NCI-H1105 treated with DMSO at 0.1 percent for 48 hours (cell line): ENCODE measurements at places on chromosomes 1 and 21.

- no peak for DNase-seq
Observed at GRCh38 chr1:228236744-228237143, 28.9 kb downstream of the OBSCN start.

DNA sequence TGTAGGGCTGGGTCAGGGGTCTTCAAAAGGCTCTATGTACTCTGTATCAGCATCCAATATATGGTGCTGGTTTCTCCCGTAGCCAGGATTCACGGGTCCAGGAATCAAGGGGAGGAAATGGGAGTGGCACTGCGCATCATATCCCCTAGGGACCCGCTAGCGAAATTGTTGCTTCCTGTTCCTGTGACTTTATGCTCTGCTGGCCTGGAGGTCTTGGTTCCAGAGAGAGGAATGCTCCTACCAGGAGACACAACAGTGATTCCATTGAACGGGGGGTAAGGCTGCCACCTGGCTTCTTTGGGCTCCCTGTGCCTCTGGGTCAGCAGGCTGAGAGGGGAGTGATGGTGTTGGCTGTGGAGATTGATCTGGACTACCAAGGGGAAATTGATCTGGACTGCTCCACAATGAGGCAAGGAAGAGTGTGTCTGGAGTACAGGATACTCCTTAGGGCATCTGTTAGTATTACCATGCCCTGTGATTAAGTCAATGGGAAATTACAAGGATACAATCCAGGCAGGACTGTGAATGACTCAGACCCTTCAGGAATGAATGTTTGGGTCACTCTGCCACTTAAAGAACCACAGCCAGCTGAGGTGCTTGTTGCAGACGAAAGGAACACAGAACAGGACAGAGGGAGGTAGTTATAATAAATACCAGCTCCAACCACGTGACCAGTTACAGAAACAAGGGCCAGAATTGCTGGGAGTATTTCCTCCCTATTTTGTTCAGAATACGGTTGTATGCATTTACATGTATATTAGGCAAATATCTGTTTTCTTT lies 10.2 kb downstream of the SPSB1 start:
- DNase-seq: no peak

GRCh38 chr21:45350206-45350854 lies 54.6 kb upstream of the COL18A1 start:
- DNase-seq: no peak

DNA sequence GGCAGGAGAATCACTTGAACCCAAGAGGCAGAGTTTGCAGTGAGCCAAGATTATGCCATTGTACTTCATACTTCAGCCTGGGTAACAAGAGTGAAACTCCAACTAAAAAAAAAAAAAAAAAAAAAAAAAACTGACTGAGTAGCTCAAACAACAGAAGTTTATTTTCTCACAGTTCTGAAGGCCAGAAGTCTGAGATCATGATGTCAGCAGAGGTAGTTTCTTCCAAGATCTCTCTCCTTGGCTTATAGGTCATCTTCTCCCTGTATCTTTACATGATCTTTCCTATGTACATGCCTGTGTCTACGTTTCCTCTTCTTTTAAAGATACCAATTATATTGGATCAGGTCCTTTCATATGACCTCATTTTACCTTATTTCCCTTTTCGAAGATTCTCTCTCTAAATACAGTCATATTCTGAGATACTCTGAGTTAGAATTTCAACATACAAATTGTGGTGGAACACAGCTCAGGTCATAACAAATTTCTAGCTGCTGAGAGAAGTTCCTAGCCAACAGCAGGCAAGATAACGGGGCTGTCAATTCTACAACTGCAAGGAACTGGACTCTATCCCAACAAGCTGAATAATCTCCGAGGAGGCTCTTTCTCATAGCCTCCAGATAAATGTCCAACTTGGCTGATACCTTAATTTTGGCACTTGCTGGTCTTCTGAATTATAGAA lies 187.7 kb upstream of the ADAMTS5 start:
- no peak for DNase-seq

GRCh38 chr1:25811384-25812082 lies 8.2 kb upstream of the MTFR1L start:
- DNase-seq: no peak

GRCh38 chr1:53892911-53893310 lies 1.1 kb upstream of the DIO1 start:
- DNase-seq: no peak

GRCh38 chr1:24558902-24559791 lies 3.3 kb downstream of the NCMAP start:
- DNase-seq: no peak

DNA sequence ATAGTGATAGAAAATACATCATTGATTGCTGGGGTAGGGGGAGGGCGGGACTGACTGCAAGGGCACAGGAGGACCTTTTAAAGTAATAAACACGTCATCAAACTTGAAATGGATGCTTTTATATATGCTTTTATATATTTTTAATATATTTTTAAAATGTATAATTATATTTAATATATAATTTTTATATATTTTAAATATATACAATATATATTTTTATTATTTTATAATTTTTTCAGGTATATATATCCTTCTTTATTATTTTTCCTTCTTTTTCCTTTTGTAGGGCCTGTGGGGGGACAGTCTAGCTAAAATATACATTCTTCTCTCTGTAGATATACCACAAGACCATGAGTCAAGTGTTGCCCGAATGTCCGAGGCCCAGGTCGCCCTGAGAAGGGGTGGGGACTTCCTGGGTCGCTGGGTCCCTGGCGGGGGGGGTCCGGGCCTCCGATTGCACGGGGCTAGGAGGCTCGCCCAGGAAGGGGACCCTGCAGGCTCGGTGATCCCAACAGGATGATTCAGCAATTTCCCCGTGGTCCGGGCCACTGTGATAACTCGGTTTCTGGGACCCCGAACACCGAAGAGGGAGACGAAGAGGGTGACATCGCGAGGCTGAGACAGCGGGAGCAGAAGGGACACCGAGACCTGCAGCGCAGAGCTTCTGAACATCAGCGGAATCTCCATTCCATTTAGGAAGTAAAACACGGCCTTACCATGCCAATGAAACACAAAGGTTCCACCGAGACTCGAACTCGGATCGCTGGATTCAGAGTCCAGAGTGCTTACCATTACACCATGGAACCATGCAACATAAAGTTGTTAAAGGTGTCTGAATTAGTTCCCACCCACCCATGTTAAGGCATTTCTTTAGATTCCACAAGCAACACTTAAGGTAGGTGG lies 112.5 kb upstream of the NBPF11 start:
- DNase-seq: no peak

DNA sequence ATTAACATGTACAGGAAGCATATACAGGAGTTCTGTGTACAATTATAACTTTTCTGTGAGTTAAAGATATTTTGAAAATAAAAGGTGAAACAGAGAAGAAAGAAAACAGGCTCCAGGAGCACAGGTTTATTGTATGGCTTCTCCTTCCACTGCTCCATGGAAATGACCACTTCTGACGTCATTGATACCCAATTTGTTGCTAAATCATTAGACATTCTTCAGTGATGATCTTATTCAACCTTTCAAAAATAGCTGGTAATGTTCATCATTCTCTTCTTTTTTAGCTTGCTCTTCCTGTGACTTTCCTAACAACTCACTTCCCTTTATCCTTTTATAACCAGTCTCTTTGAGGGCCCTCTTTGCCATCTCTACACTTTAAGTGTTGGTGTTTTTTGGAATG lies 77.8 kb downstream of the KCNK2 start:
- DNase-seq: no peak

DNA sequence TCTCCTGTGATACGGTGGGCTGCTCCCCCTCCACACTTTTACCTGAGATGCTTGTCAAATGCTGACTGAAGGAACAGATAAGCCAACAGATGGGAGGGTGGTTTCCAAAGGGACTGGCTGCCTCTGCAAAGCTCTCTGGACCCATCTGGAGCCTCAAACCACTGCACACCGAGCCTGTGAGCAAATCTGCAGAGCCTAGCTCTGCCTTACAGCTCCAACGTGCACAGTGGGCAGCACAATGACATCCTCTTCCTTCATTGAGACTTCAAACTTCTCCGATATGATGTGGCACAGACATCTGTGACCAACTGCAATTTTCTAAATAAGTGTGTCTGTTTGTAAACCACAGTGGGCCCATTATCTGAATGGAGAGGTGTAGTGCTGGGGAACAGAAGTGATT lies 26.2 kb upstream of the KNCN start:
- DNase-seq: no peak

DNA sequence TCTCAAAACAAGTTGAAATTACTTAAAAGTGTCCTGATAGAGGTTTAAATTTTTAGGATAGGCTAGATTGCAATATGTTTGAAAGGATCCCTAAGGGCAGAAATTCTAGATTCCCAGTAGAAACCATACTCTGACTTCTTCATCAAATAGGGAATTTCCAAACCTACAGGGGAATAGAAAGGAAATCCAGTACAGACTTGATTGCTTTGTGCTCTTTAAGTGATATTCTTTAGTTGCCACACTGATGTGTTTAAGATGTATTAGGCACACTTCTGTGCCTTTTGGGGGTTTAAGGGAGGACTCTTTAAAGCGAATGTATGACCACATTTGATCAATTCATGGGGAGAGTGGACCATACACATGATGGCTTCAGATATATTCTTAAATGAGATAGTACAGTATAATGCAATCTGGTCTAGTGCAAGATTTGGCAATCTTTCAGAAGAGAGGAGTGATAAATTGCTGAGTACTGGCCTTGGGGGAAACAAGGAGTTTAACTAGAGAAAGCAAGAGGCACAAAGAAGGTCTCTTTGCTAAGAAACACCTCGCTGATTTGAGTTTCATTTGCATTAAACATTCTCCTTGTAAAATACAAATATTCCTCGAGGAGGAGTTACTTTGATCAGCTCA lies 268.8 kb upstream of the NR5A2 start:
- DNase-seq: no peak

DNA sequence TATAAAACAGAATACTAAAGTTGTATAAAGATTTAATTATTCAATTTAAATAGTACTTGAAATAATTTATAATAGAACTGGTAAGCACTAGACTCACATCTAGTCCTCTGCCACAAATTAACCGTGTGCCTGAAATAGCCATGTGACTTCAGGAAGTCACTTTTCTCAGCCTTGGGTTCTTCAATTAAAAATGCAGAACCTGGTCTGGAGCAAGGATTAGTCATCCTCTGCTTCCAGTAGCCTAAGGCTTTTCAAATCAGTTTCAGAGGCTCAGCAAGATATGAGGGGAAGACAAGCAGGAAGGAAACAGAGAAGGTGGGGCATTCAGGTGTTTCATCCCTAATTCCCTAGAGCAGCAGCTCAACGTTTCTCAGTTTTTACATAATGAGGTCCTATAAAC lies 23.0 kb downstream of the DPH5 start:
- DNase-seq: no peak

DNA sequence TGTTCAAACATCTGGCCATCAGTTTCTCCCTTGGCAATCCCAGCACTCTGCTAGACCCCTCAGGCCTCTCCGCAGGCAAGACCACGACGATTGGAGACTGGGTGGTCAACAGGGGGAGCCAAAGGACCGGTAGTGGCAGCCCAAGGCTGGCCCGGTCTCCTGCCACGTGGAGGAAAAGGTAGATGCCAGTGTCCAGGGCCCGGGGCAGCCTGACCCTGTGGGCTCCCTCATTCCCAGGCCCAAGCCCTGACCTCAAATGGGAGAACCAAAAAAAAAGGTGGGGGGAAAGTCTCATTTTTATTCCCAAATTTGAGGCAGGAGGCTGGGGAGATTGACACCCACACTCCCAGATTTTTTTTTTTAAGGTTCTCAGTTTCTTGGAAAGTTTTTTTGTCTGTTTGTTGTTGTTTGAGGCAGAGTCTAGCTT lies 24.8 kb downstream of the S100A6 start:
- DNase-seq: peak; percentile 73

- DNase-seq: no peak
Observed at GRCh38 chr1:113307771-113308445, 82.4 kb upstream of the MAGI3 start.
